ENCODE measurements at places on chromosomes 16 and 17.
A peak's percentile ranks its signal among the peaks of the same experiment; 100 is the strongest.

DNA sequence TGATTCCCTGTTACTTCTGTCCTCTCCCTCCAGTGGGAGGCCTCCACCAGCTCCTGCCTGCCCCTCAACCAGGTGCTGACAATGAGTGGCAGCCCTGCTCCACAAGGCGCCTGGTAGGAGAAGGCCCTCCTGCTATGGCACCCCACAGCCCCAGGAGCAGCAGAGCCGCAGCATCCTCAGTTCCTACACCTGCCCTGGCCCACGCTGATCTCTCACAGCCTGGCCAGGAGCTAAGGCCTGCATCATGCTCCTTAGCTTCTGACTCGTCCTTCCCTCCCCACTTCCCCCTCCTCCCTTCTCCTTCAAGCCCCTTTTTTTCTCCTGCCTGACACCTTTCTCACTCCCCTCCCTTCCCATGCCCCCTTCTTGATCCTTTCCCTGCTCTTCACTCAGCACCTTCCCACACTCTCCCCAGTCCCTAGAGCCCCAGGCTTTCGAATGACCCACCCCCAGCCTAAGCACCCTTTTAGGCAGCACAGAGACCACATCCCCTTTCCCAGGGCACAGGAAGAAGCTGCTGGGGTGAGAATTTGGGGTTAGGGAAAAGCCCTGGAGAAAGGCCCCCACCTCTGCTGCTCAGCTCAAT lies 6.5 kb downstream of the PROCA1 start:
- DNase-seq, result no peak

DNA sequence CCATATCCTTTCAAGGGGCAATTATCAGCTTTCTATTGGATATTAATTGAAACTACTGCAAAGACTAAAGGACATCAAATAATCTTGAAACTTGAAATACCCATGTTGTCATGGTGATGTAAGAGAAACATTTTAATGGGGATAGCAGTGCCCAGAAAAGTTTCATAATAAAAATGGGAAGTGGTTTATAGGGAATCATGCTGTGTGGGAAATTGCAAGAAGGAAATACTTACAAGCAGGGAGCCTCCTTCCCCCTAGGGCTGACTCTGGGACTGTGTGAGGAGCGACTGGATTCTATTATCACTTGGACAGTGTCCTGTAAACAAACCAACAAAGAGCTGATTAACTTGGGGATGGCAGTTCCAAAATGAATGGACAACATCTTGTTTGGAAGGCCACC lies 1393.1 kb upstream of the GOT2 start:
- DNase-seq, result no peak

- no peak for DNase-seq
Observed at GRCh38 chr17:50514936-50515702, 6.9 kb downstream of the MYCBPAP start.

- no peak for DNase-seq
Observed at GRCh38 chr16:73172241-73172972, 124.5 kb upstream of the ZFHX3 start.

DNA sequence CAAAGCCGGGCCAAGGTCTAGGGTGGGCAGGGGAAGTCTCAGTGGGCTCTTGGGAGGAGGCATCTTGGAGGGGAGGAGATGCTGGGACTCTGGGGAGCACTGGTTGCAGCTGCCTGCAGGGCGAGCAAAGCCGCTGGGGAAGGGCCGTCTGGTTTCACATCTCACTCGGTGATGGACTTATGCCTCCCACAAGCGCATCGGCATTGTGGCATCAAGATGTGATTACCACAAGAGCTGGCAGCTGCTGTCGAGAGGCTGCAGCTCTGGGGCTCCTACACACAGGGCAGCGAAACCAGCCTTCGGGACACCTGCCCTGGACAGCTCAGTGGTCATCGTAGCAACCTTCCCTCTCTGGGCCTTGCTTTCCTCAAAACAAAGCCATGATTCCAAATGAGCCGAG lies 3.1 kb upstream of the KCNJ12 start:
- DNase-seq, result no peak

GRCh38 chr16:68005786-68006286 lies 6.6 kb upstream of the DPEP2 start:
- no peak for DNase-seq

DNA sequence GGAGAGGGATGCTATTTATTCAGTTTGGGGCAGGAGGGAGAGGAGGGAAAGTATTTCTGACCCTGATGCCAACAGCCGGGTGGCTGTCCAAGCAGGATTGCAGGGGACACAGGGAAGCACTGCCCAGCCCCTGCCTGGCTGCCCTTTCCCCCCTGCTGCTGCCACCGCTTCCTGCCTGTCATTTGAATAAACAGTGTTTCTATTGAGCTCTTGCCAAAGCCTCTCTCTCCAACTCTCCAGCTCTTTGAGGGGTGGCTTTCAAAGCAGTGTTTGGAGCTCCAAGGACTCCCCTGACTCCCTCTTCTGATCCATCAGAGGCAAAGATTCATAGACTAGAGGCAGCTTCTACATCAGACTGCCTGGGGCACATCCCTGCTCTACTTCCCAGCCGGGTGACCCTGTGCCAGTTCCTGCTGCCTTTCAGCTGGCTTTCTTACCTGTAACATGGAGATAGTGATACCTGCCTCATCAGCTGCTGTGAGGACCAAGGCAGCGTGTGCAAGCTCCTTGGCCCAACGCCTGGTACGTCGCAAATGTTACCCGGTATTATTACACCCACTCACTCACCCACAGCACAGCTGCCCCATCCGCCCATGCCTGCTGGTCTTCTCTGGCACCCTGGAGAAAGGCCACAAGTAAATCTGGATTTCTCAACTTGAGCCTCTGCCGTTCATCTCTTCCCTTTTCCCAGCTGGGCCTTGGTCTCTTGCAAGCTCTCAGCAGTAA lies 9.5 kb downstream of the PROCA1 start:
- DNase-seq, result no peak

DNA sequence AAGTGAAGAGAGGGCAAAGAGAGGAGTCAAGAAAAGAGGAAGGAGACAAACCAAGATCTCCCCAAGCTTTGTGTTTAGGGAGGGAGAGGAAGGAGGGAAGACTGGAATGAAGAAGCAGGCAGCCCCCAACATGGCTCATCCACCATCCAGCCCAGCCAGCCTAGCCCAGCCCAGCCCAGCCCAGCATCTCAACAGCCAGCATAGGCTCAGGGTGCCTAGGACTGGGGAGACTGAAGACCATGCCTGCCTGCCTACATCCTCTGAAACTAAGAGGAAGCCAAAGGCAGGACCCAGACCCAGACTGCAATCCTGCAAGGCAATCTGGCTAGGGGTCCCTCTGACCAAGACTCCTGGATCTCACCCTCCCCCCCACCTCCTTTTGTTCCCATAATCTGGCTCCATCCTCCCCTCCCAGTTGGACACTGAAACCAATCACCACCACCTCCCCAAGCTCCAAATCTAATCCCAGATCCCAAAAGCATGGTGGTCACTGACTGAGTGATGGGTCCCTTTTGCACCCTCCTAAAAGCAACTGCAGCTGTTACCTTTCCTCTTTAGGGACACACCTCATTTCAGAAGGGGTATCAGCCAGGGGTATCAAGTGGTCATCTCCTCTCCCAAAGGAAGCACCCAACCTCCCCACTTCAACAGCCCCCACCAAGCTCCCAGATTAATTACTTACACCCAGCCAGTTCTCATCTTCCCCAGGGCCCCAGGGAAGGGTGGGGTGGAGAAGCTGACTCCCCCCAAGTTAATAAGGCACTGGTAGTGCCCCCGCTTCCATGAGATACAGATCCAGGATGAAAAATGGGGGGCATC lies 1.2 kb downstream of the HDAC5 start:
- no peak for DNase-seq

GRCh38 chr17:66437476-66438026 lies 135.1 kb downstream of the PRKCA start:
- no peak for DNase-seq

- DNase-seq, result no peak
Observed at GRCh38 chr17:63983320-63983719, 10.6 kb upstream of the SCN4A start.

GRCh38 chr16:26134588-26134987 lies 442.8 kb downstream of the HS3ST4 start:
- DNase-seq, result no peak

DNA sequence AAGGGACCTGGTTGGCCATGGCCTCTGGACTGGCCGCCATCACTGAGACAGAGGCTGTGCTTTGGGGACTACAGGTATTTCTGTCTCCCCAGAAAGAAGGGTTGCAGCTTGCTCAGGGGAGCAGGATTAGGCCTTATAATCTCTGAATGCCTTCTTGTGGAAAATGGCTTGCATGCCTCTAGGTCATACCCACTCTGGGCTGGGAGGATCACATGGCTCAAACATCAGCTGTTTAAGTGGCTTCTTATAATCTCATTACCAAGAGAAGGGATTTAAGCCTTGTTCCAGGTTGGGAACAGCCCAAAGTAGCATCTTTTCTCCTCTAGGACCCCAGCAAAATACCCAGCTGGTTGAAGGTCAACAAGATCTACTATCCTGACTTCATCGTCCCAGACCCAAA lies 19.1 kb downstream of the LIG3 start:
- no peak for DNase-seq

- no peak for DNase-seq
Observed at GRCh38 chr17:4811471-4811870, 4.5 kb downstream of the PLD2 start.

DNA sequence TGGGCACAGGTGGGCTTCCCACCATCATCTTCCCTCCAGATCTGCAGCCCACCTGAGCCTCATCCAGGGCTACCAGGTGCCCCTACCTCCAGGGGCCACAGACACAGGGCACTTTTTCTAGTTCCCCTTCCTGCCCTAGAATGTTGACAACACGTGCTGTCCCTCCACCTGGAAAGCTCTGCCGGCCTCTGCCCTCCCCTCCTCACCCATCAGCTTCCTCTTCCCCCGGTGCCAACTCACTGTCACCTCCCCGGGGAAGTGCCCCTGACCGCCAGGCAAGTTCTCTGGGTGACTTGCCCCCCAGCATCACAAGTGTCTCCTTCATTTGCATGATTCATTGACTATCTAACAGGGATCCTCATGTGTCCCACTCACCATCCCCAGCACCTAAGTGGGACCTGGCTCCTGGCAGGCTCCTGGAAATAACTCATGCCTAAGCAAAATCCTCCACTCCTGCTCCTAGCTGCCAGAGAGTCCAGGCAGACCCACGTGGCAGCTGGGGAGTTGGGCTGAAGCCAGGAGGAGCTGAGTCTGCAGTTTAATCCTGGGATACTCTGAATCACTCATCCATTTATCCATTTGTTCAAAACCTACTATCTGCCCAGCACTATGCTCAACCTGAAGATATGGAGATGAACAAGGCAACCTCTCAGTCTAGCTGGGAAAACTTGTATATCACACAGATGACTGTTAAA lies 304.4 kb downstream of the FOXL1 start:
- DNase-seq, result no peak

- no peak for DNase-seq
Observed at GRCh38 chr17:29127840-29128239, 52.4 kb downstream of the MYO18A start.

DNA sequence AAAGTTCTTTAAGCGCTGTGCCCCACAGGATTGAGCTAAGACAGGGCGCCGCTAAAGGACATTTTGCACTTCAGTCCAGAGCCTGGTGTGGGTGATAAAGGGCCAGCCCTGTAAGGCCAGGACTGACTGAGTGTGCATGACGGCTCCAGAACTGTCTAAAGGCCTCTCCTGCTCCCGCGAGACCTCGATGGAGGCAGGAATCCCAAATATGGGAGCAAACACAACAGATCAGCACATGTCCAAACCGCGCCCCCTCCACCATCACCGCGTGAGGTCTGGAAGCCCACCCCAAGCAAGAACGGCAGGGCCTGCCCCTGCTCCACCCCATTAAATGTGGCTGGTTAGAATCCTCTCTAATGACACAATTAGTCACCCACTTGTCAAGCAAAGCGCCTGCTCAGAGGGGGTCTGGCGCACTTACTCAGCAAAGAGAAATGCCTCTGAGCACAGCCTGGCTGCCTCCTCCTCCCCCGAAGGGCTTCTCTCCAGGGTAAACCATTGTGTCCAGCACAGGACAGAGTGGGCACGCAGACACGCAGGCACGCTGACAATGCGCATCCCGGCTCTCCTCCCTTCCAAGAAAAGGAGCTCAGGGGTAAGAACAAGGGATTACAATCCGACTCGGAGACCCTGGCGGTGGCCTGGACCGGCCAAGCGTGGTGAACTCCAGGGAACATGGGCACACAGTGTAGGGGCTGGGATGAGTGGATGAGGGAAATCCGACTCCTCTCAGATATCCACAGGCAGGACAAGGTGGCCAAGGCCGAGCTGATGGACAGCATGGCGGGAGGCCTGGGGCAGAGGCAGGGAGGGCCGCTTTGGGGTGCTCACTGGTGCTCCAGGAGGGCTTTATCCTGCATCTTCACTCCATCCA lies 1.5 kb downstream of the MXRA7 start:
- DNase-seq, result peak; percentile 75

DNA sequence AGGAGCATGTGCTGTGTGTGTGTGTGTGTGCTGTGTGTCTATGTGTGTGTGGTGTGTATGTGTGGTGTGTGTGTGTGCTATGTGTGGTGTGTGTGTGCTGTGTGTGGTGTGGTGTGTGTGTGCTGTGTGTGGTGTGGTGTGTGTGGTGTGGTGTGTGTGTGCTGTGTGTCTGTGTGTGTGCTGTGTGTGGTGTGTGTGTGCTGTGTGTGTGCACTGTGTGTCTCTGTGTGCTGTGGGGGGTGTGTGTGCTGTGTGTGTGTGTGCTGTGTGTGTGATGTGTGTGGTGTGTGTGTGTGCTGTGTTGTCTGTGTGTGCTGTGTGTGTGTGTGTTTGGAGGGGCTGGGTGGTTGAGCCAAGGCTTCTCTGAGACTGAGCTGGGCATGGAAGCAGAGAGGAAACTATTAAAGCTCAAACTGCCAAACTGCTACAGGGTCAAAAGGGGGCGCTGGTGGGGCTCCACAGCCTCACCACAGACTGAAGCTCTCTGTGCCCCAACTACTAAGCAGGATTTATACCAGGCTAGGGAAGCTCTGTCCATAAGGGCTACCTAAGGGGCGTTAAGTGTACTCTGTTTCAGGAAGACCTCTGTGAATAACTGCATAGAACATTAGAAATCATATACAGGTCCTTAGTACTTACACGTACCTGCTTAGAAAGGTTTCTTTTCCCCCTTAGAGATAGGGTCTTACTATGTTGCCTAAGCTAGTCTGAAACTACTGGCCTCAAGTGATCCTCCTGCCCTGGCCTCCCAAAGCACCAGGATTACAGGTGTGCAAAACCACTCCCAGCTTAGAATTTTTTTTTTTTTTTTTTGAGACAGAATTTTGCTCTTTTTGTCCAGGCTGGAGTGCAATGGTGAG lies 27.8 kb upstream of the GHDC start:
- peak; percentile 37 for DNase-seq

GRCh38 chr17:82153745-82154375 lies 55.8 kb upstream of the FASN start:
- peak; percentile 76 for DNase-seq
